ENCODE measurements at places on chromosomes 1 and 21.

- DNase-seq = peak; percentile 49
These were observed 5.1 kb downstream of the PEF1 start for GRCh38 chr1:31639543-31639942.

DNA sequence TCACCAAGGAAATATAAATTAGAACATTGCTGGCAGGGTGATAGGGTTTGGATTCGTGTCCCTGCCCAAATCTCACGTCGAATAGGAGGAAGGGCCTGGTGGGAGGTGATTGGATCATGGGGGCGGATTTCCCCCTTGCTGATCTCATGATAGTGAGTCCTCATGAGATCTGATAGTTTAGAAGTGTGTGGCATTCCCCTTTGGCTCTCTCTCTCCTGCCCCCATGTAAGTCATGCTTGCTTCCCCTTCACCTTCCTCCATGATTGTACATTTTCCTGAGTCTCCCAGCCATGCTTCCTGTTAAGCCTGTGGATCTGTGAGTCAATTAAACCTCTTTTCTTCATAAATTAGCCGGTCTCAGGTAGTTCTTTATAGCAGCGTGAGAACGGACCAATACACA is 60.6 kb downstream of the VPS26C start:
- no peak for DNase-seq

- DNase-seq = no peak
These were observed 152.9 kb downstream of the NPHP4 start for GRCh38 chr1:5839161-5839880.

DNA sequence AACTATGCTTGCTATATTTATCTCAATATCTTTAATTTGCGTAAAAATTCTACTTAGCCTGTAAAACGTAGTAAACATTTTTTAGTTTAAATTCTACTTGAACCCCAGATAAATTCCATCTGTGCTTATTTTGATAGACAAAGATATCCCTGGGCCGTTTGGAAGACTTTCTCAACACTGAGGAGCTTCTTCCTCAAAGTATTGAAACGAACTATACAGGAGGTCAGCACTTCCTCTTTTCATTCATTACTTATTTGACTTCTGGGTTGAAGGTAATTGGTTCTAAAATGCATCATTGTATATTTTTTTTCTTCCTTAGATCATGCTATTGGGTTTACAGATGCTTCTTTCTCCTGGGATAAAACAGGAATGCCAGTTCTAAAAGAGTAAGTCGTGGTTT is 74.7 kb downstream of the HSPA13 start:
- DNase-seq = peak; percentile 73

- DNase-seq = no peak
These were observed 72.1 kb downstream of the SLC45A1 start for GRCh38 chr1:8389958-8390535.

DNA sequence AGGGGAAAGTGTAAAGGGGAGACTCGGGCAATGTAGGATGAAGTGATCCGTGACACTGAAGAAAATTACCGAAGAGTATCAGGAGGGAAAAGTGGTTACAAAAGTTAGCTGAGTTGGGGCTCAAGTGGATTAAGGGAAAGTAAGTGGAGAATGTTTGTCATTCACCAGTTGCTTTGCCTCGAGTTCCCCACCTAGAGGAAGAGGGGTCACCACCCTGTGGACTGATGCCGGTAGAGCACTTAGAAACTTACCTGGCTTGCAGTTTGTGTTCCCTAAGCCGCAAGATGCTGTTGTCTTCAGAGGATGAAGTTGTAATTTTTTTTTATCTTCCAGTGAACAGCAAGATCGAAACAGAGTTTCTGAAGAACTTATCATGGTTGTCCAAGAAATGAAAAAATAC is 1.0 kb downstream of the PER3 start:
- no peak for DNase-seq

- DNase-seq = peak; percentile 76
These were observed 177.7 kb downstream of the ADSS2 start for GRCh38 chr1:244273845-244274619.

DNA sequence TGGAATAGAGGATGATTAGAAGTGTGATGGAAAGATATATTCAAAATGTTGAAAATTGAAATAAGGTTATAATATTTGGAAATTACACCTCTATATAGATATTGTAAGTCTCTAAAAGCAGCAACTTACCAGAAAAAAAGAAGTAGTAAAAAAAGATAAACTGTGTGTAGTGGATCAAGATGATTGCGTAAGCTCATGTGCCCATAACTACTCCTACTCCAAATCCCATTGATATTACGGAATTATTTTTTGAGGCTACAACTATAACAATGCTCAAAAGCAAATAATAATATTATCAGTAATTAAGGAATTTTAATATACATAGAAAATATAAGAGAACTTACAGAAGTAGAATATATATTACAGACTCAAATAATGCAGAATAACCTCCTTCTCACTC is 33.6 kb downstream of the CATSPERE start:
- DNase-seq = no peak

GRCh38 chr21:35096959-35097358 is 47.9 kb upstream of the RUNX1 start:
- no peak for DNase-seq

GRCh38 chr1:204621396-204621795 is 64.1 kb downstream of the LRRN2 start:
- DNase-seq = no peak

GRCh38 chr1:82279241-82279640 is 478.5 kb downstream of the ADGRL2 start:
- DNase-seq = no peak

DNA sequence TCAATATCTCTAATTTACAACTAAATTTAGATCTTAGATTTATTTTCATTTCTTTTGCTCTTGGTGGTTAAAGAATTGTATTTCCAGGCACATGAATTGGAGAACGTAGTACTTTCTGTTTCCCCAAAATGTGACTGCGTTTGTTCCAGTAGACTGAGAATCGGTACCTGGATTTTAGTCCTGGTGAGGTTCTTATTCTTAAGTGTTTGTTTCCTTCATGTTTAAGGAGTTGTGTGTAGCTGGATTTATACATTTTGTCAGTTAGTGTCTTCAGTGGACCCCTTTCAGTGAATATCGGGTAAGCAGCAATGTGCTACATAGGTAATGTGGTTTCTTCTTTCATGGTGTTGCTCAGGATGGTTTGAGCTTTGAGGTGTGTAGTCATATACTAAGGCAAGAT is 6.8 kb downstream of the MIER1 start:
- peak; percentile 15 for DNase-seq

DNA sequence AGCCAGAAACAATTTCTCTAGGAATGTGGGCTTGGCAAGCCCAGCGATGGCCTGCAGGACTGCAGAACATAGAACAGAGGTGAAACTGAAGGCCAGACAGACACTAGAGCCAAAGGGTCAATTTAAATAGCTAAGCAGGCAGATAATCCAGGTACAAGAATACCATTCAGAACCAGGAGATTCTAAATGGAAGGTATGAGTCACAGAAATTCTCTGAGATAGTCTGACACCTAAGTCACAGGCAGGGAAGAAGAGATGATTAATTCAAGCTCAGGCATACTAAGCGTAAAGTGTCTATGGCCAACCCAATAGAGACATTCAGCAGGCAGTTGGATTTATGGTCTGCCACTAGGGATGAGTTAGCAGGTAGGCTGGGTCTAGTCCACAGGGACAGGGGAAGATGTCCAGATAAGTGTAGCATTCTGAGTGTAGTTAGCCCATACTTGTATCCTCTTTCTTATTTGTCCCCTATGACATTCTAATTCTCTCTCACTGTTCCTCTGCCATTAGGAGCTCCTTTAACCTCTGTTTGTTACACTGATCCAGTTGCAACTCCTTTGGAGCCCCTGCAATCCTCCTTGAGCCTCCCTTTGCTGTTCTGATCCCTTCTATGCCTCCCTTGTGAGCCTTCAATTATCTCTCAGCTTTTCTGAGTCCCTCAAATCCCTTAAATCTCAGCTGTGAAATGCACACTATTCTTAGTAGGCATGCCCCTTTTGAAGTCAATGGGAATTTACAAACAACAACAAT is 383.8 kb downstream of the LMO4 start:
- no peak for DNase-seq

- peak; percentile 41 for DNase-seq
These were observed 233.6 kb upstream of the FMN2 start for GRCh38 chr1:239858057-239858456.

DNA sequence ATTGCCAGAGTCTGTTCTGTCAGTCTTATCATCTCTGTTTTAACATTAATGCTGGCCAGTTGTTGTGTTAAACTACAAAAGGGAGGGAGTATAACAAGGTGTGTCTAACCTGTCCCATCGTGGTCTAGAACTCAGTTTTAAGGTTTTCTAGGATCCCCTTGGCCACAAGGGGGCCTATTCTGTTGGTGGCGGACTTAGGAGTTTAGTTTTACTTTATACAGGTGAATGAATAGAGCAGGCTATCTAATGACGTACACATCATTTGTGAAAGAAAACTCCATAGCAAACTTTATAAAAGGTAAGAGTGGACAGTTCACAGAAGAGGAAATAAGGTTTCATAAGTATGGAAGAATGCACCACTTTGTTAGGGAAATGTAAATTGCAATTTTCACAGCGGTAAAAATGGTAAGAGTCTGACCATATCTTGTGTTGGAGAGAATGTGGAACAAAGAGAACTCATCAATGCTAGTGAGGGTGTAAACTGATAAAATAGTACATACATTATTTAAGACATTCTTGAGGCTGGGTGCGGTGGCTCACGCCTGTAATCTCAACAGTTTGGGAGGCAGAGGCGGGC is 2.5 kb upstream of the ATF6 start:
- peak; percentile 63 for DNase-seq

DNA sequence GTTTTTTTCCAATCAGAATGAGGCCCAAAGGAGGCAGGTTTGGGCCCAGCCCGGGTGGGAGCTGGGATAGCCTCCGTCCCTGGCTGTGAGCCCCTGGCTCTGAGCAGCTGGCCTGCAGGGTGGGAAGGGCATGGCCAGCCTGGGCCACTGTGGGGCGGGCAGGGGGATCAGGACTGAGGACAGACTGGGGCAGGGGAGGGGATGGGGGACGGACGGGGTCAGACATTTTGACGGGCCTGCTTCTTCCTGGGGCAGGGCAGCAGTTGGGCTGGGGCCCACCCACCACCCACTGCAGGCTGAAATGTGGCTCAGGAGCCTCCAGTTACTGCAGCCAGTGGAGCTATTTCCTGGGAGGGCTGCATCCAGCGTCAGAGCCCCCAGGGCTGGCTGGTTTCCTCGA is 2.5 kb upstream of the SLC6A9 start:
- DNase-seq = no peak

GRCh38 chr1:229209816-229210215 is 61.1 kb upstream of the RAB4A start:
- DNase-seq = no peak

DNA sequence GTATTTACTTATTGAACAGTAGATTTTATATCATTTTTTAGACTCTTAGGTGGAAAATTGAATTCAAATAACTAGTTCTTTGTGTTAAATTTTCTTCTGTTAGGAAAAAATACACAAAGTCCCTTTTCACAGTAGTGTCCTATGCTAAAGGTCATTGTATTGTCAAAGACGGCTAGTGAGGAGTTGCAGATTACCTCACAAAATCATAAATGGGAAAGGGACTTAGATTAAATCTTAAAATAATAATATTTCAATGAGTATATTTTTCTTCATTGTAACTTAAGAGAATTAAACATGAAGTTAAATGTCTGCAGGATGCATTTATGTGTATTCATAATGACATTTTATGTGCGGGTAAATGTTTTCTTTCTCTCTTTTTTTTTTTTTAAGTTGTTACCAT is 32.7 kb downstream of the LYPLAL1 start:
- DNase-seq = no peak

GRCh38 chr1:51344602-51345299 is 14.4 kb upstream of the TTC39A start:
- no peak for DNase-seq

DNA sequence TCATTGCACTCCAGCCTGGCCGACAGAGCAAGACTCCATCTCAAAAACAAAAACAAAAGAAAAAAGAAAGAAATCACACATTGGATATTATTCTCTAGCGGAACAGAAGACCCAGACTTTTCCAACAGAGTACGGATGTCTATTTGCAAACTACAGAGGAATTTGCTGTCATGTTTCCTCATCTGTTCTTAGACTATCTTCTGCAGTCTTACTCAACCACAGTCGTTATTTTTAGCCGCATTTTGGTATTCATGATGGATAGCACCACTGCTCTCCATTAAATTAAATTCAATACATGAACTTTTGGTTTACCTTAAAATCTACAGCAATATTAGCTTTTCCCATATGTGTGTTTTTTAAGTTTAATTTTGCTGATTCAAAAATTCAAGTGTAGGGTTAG is 14.2 kb upstream of the HEATR1 start:
- no peak for DNase-seq

DNA sequence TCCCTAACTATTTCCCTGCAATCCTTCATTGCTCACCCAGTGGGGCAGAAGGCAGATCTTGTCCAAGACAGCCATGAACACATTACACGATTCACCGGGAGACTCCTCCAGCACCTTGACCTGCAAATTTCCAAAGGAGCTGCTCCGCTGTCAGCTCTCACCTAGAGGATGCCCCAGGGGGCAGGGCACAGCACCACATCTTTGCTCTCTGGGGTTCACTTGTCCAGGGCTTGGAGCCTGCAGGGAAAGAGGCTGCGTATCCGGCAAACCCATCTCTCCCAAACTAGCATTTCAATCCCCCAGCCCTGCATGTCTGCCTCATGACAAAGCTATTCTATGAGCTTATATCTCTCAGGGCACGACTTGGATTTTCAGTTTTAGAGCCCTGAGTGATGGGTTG is 35.1 kb upstream of the OLIG2 start:
- DNase-seq = no peak

DNA sequence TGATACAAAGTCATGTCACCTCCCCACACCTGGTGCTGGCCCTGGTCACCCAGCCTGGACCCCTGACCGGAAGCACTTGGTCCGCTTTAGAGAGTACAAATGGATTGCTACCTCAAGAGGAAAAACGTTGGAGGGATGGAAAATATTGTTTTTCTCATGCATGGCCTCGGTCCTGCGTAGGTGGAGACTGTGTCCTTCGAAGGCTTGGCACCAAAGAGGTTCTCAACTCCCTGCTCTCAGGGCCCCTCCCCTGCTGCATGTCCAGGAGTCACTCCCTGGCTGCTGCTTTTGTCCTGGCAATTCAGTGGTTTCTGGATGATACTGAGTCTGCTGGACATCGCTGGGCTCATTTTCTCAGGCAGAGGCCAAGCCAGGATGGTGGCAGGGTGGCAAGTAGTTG is 529.8 kb downstream of the KIF26B start:
- DNase-seq = no peak

- no peak for DNase-seq
These were observed 10.5 kb downstream of the ACOT11 start for GRCh38 chr1:54558434-54559030.

- peak; percentile 80 for DNase-seq
These were observed 243.2 kb upstream of the RAB4A start for GRCh38 chr1:229027622-229028182.

Data from hematopoietic multipotent progenitor cell treated with erythropoietin and hydrocortisone succinate and interleukin-3 and kit ligand, for 4 days (in vitro differentiated cells).